Stimulated activated CD8-positive, alpha-beta memory T cell treated with anti-CD3 and anti-CD28 coated beads, Interleukin-4, amount 100 ng/mL, for 1 hour (primary cell): ENCODE measurements at places on chromosomes 4 and X.

- DNase-seq, result no peak
These were observed 61.0 kb downstream of the ANXA3 start for GRCh38 chr4:78612398-78613178.

GRCh38 chr4:40750461-40751258 is 905 bp downstream of the NSUN7 start:
- no peak for DNase-seq

- DNase-seq, result no peak
These were observed 96.2 kb upstream of the MXRA5 start for GRCh38 chrX:3442691-3443090.

- no peak for DNase-seq
These were observed 2.4 kb upstream of the PTCHD1 start for GRCh38 chrX:23332101-23332887.

DNA sequence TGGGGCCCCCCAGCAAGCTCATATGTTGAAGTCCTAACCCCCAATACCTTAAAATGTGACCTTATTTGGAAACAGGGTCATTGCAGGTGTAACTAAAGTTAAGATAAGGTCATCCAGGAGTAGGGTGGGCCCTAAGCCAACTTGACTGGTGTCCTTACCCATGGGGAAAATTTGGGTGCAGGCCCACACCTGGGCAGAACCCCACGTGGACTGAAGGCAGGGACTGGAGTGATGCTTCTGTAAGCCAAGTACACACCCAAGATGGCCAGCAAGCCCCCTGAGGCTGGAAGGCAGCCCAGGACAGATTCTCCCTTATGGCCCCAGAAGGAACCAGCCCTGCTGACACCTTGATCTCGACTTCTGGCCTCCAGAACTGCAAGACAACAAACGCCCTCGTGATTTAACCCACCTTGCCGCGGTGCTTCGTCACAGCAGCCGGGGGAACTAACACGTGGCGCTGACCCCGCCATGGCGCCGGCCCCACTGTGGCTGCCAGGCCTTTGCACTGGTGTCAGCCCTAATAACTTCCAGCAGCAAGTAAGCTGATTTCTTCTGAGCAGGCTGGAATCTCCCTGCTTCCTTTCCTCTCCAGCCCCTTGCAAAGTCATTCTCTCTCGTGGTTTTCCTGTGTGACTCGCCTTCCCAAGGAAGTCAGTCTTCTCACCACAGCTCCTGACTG is 23.2 kb upstream of the MXD4 start:
- no peak for DNase-seq

- no peak for DNase-seq
These were observed 240.0 kb downstream of the BCOR start for GRCh38 chrX:39857780-39858179.

DNA sequence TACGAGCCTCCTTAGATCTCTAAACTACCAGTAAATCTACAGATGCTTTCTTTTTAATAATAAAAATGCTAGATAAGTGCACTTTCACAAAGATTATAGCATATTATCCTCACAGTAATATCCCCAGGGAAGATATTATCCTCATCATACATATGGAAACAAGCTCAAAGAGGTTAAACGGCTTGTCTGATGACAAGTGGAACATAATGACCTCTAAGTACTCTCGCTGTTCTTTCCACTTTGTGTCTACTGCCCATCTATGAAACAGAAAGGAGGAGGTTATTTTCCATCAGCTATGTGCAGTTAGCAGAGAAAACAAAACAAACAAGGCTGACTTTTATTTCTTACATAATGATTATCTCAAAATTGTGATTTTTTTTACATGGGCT is 42.8 kb upstream of the PRDM8 start:
- DNase-seq, result no peak

- no peak for DNase-seq
These were observed 6.9 kb upstream of the BBS7 start for GRCh38 chr4:121877041-121877773.

GRCh38 chrX:155179346-155179997 is 36.8 kb upstream of the VBP1 start:
- DNase-seq, result no peak

DNA sequence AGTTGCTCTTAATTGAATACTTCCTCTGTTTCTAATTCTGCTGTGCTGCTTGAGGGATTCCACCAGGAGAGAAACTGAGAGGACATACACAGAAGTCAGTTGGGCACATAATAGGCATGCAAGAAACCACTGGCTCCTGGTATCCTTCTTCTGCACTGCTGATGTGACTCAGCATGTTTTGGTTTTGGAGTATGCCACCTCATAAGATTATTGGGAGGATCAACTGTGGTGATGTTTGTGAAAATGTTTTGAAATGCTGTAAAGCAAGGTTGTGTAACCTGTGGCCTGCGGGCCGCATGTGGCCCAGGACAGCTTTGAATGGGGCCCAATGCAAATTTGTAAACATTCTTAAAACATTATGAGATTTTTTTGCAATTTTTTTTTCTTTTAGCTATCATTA is 119.6 kb downstream of the GATB start:
- no peak for DNase-seq

- DNase-seq, result no peak
These were observed 504.0 kb downstream of the RAPGEF2 start for GRCh38 chr4:159606835-159607234.

GRCh38 chr4:81505004-81505598 is 33.4 kb upstream of the RASGEF1B start:
- peak; percentile 21 for DNase-seq

DNA sequence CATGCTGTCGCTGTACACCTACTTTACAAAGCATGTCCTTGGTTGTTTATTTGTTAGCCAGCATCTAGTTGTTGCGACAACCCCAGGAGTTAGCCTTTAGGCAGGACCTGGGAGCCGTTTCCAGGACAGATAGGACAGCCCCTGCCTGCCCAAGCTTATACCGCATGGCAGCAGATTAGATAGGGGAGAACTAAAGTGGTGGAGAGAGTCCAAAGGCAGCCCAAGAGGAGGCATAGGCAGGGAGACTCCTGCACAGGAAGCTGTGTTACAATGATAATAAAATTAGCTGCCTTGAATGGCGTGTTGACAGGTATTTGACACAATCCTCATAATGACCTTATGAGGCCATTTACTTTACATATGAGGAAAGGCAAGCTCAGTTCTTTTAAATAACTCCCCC is 13.0 kb downstream of the NSDHL start:
- DNase-seq, result no peak

DNA sequence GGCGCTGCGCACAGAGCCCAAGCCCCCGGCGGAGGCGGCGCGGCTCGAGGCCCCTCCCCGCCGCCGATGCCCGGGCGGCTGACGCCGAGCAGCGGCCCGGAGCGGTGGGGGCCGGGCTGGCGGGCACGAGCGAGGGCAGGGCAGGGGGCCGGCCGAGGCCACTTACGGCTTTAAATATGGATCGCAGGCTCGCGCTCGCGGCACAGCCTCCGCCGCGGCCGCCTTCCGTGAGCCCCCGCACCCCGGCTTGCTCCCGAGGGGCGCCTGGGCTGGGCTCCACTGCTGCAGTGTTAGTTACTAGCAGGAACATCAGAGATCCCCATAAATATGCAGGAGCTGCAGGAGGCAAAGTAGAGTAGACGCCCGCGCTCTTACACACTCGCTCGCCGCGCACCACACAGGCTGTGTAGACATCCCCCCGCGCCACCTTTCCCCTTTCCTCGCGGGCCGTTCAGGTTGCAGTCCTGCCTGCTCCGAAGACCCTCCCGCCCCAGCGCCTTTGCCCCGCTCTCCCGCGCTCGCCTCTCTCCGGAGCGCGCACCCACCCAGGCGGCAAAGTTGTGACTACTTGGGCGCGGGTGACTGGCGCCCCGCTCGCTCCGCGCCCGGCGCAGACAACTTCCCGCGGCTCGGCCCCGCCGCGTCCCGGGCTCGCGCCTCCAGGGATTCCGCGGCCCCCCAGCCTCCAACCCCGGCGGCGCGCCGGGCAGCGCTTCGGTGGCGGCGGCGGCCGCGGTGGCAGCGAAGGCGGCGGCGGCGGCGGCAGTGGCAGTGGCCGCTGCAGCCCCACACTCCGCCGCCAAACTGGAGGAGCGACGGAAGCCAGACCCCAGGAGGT is 152.0 kb upstream of the SLC4A4 start:
- no peak for DNase-seq

DNA sequence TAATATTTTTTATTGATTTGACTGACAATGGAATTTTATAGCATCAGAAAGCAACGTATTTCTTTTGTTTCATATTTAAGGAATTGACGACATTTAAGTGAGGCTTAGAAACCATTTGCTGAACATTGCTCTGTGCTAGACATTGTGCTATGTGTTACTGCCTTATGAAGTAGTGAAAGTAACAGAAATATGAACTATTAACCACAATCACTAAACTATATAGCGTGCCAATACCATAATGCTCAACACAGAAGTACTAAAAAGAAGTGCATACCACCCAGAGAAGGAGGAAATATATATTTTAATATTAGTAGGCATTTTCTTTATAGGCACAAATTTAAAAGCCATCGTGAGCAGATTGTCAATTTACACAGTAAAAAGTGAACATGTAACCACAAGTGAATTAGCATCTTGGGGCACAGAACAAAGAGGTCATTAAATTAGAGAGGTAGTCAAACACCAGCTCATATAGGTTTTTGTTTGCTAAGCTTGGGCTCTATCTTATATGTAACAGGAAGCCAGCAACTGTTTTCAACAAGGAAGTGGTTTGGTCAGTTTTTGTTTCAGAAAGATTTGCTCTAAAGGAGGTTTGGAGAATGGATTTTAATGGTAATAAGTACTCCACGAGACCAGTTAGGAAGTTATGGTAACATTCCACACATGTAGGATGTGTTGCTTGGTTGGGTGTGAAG is 270.7 kb downstream of the GRXCR1 start:
- DNase-seq, result no peak

GRCh38 chr4:76590798-76591281 is 155.8 kb downstream of the SHROOM3 start:
- DNase-seq, result no peak

GRCh38 chr4:123477711-123478209 is 81.2 kb downstream of the SPRY1 start:
- peak; percentile 31 for DNase-seq
